Esophagus squamous epithelium (tissue), 5 donors: ENCODE measurements at places on chromosomes 6 and 20.

DNA sequence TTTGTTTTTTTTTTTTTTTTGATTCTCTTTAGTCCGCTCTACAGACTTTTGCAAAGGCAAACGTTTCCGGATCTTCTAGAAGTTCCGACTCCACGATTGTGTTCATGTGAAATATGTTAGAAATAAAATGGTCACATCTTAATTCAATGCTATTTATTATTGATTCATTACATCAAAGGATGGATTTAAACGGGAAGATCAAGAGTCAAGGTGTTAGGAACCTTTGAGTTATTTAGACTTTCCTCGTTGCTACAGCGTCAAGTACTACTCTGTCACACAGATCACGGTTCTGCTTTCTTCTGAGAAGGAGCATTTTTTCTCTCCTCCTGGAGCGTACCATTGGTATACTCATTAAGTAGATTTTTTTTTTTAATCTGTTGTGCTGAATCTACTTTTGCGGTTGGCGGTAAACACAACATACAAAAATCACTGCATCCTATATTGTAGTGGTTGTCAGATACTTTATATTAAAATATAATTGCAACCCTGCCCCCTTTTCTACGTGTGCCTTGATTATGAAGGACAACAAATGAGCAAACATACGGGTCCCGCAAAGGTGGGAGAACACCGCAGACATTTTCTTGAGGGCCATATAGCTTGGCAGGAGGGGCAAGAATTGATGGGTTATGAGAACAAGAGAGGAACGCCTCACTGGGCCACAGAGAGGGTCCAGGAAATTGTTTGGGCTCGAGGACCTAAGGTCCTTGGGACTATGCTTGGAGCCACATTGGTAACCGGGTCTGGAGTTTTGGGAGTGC, 17.5 kb downstream of the HMGN4 start:
- DNase-seq: no peak

- no peak for DNase-seq
Observed at GRCh38 chr20:48292806-48293205, 507.5 kb upstream of the SULF2 start.

DNA sequence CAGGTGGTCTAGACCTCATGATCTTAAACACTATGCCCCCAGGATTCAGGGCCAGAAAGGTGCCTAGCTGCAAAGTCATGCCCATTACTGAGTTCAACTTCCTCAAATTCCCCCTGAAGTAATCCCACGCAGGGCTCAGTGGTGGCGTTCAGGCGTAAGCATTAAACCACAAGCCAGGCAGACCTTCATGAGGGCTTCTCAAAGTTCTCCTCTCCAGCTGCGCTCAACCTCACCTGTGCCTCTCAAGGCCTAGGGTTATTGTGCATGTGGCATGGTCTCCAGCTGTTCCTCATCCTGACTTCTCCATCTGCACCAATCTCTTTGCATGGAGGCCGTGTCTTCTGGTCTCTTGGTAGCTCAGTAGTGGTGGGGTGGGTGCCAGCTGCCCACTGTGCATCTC, 113.6 kb downstream of the TSHZ2 start:
- no peak for DNase-seq

DNA sequence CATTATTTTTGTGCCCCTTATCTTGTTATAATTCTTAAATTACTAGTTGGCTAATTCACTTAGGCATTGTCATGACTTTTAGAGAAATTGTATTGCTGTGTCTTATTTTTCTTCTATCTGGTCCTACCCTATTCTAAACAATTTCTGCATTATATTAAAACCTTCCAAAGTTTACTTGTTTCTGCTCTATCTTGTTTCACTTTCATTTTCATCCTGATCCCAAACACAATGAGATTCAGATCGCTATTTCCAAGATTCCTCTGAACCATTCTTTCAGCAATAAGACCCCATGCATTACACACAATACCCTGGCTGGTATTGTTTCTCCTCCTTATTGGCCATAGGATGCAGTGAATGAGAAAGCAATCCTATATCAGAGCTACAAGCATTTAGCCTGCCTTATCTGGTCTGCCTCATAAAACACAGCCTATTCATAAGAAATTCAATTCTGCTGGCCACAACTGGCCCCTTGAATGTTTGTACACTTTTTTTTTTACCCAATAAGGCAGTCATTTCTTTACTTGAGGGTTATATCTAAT, 69.9 kb upstream of the POU3F2 start:
- no peak for DNase-seq

- DNase-seq: no peak
Observed at GRCh38 chr6:2891768-2892170, 11.3 kb downstream of the SERPINB9 start.

GRCh38 chr6:142387997-142388815, 86.4 kb downstream of the ADGRG6 start:
- DNase-seq: no peak

DNA sequence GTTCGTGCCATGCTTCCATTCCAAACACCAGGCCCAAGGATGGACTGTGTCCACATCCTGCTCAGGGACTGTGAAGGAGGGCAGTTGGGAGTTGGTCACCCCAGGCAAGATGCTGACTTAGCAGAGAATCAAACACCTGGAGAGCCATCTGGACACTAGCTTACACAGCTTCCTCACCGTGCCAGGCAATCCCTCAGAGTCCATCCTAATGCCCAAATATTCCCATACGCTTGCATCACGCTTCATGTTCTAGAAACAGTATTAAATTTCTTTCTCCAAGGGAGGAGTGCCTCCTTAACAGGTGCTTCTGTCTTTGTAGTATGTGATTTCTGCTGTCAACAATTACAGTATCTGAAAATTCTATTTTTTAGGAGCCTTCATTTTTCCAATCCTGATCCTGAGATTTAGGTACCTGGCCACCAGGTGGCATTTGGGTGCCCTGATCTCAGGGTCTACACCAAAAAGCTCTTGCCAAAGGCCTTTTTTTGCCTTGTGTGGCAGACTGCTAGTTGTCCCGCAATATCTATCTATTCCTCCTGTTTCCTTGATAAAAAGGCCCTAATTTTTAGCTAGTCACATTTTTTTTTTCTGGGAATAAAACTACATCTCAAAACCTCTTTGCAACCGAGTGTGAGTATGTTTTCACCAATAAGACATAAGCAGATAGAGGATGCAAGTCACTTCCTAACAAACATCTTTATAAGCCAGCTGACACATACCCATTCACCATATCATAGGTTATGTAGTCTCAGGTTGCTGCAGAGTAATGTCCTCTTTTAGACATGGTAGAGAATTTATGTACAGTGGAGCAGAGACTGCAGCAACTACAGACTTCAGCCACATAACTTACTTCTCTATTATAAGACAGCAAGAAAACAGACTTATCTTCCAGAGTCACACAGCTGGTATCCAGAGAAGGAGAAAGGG, 85.0 kb downstream of the PREP start:
- no peak for DNase-seq

DNA sequence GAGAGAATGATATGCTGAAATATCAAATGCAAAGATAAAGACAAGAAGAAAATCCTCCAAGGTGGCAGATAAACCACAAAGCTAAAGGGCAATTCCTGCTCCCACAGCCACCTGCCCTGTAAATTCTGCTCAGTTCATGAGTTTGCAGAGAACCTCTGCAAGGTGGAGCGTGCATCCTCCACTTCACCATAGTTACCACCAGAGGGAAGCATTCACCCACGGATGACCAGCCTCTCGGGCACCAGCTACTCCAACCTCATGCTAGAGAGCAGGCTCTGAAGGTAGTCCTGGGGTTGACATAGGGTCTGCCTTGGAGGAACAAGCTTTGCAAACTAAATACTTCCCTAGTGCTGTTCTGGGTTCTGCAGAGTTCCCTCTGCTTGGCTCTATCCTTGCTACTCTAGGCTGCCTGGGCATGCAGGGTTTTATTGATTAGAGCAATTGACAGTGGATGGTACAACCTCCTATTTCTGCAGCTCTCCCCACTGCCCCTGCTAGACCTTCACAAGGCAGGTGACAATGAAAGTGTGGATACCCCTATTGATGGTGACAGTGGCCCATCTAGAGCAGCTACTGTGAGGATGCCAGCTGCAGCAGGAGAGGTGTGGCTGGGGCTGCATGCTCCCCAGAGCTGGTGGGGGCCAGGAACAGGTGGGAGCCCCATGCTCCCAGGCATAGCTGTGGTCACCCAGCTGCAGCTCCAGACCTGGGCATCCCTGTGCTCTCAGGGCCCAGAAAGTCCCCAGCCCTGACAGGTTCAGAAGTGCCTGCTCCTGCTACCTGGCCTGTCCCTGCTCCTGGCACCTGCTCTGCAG, 51.1 kb downstream of the GGTLC1 start:
- no peak for DNase-seq

GRCh38 chr20:60269573-60270162, 311.4 kb downstream of the CDH26 start:
- no peak for DNase-seq

DNA sequence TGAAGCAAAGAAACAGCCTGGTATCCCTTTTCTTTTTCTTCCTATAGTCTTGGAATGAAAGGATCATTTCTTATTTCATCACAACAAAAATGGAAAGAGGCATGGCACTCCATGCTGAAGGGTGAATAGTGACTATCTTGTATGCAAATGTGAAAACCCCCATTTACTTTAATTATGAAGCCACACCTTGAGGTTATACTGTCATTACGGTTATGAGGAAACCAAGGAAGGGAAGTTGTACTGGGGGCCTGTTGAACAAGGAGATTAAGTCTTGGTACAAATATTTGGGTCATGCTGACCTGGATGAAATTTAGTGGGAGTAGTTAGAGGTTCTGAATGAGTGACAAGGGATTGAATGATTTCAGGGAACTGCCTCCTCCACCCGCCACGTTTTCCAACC, 8.7 kb upstream of the STXBP5 start:
- DNase-seq: no peak

DNA sequence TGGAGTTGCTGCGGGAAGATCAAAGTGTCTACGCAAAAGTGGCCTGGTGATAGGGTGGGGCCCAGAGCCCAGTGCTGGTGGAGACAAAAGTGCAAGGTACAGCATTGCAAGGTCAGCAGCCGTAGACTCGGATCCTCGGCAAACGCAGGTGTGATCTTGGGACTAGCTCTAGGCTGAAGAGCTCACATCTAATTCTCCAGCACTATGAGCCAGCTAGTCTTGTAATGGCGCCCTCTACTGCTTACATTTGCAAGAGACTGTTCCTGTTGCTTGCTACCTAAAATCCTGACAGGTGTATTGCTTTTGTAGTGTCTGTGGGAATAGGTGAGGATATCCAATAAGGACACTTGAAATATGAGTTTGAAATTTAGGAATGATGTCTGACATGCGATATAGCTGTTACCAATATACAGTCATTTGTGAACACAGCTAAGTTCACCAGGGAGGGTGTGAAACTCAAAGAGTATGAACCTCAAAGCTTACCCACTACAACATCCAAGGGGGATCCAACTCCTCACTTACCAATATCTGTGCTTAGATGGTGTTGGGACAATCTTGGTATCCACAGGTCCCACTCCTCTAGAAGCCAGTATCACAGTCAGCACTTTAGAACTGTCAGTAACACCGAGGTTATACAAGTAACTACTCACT, 58.4 kb downstream of the PDE7B start:
- DNase-seq: no peak

DNA sequence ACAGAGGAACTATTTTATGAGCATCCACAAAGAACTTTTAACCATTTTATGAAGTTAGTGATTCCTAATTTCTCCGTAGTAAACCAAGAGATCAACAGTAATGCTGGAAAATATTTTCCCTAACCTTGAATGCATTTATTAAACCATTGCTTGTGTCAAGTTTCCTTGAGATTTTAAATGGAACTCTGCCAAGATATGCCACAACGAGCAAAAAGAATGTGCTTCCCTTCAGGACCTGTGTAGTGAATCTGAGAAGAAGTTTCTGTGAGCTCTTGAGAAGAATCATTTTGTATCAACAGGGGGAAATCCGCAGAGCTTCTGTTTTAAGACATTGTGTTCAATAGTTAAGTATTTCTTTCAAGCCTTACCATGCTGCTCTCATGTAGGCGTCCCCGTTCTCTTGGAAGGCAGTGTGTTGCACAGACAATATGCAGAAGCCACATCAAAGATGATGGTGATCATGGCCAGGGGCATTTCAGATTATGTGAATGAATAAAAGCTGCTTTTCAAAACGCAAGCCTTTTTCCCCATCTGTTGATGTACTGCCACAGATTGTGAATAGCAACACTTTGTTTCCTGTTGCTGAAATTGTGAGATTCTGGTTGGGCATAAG, 439.8 kb downstream of the BMP2 start:
- DNase-seq: no peak

DNA sequence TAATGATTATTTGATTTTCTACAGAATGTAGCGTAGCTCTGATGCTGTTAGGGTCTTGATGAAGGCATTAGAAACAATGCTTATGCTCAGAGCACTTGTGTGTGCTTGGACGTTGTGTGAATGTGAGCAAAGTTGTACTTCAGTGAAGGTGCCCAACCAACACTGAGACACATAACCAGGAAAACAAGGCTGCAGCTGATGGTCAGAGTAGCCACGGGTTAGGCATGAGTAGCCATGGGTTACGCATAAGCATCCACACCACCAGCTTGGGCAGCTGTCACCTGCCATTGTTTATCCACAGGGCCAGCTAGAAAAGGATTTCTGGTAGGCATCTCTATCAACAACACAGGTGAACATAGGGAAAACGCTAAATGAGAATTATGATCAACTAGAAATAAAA, 326.6 kb downstream of the NRN1 start:
- DNase-seq: no peak

- no peak for DNase-seq
Observed at GRCh38 chr6:53910834-53911233, 116.0 kb downstream of the LRRC1 start.

DNA sequence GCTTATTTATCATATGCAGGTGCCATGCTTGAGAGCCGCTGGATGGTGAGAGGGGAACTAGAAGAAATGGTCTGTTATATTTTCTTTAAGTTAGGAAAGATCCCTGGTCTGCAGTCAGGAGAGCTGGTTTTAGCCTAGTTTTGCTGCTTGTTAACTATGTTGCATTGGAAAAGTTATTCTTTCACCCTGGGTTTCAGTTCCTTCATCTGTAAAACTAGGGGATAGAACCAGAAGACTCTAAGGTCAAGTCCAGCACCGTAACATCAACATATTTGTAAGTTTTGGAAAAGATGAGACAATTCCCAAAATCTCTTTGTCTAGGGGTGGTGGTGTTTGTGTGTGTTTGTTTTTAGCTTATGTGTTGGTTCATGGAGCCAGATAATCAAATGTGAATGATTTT, 304.0 kb downstream of the QKI start:
- DNase-seq: no peak

- DNase-seq: no peak
Observed at GRCh38 chr6:128155826-128156225, 255.0 kb upstream of the THEMIS start.

GRCh38 chr6:158041788-158042187, 60.1 kb downstream of the SYNJ2 start:
- DNase-seq: no peak

DNA sequence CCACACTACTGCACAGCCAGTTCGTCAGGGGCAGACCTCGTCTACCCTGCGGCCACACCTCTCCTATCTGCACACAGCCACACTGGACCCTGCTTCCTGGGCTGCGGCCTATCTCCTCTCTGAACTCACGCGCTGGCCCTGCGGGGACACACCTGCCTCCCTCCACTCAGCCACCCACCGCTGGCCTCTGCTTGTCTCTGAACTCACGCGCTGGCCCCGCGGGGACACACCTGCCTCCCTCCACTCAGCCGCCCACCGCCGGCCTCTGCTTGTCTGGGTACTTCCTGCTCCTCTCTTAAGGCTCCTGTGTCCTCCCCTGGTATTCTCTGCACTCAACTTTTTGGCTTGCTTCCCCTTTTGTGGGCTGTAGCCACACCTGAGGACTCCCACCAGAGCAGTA, 52.3 kb downstream of the HUS1B start:
- DNase-seq: no peak

GRCh38 chr6:119493980-119494379, 144.4 kb upstream of the MAN1A1 start:
- DNase-seq: no peak

- no peak for DNase-seq
Observed at GRCh38 chr6:75349262-75349984, 64.8 kb upstream of the TMEM30A start.
